Nucleus accumbens (tissue), 56 donors: ENCODE measurements at places on chromosomes 1 and 21.
A peak's percentile ranks its signal among the peaks of the same experiment; 100 is the strongest.

- no peak for DNase-seq
Measured at GRCh38 chr1:3401585-3402257, 52.7 kb upstream of the ARHGEF16 start.

GRCh38 chr21:26849428-26850115 lies 4.4 kb upstream of the ADAMTS1 start:
- DNase-seq, result no peak

DNA sequence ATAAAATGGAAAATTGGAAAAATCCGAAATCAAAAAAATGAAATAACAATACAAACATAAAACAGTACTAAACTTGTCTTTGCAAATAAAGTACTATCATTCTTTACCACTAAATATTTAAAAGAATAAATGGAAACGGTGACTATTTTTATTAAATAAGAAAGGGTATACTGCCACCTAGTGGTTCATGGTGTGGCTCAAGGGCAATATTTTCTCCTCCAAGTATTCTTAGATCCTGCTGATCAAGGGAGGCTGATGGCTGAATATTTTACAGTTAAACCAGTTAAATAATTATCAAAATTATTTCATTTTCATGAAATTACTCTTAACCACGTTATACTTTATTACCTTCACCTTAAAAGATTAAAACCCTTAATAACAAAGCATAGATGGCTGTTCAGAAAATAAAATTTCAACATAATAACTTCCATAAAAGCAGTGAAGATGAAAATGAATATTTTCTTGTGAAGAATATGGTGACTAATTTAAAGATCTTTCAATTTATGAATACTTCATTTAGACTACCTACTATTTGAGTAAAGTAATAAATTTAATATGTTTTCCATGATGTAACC lies 1793.9 kb downstream of the NCAM2 start:
- no peak for DNase-seq

GRCh38 chr1:245365095-245366020 lies 210.6 kb downstream of the KIF26B start:
- no peak for DNase-seq

GRCh38 chr1:46412893-46413595 lies 18.9 kb downstream of the FAAH start:
- no peak for DNase-seq

DNA sequence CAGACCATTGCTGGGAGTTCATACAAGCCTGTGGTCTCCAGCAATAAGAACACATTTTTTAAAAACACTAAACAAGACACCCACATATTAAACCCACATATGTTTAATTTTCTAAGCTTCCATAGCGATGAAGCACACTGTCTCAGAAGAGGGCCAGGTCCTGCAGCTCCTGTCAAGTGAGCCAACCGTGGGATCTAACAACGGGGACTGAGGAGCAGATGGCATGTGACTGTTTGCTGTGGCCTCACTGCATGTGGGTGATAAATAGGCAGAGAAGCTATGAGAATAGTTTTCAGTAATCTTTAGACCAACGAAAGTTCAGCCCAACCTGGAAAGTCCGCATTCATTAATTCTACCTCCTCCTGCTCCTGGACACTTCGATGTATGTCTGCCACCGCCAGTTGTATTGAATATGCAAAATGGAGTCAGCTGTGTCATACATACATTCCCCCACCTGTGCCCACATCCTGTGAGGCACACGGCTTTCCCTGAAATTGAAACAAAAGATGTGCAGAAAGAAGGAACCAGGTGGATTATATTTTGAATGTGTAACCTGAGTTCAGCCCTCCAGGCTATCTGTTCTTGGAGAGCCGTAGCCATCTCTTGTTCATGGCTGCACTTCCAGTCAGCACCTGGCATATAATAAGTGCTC lies 88.2 kb downstream of the MIS18A start:
- no peak for DNase-seq

DNA sequence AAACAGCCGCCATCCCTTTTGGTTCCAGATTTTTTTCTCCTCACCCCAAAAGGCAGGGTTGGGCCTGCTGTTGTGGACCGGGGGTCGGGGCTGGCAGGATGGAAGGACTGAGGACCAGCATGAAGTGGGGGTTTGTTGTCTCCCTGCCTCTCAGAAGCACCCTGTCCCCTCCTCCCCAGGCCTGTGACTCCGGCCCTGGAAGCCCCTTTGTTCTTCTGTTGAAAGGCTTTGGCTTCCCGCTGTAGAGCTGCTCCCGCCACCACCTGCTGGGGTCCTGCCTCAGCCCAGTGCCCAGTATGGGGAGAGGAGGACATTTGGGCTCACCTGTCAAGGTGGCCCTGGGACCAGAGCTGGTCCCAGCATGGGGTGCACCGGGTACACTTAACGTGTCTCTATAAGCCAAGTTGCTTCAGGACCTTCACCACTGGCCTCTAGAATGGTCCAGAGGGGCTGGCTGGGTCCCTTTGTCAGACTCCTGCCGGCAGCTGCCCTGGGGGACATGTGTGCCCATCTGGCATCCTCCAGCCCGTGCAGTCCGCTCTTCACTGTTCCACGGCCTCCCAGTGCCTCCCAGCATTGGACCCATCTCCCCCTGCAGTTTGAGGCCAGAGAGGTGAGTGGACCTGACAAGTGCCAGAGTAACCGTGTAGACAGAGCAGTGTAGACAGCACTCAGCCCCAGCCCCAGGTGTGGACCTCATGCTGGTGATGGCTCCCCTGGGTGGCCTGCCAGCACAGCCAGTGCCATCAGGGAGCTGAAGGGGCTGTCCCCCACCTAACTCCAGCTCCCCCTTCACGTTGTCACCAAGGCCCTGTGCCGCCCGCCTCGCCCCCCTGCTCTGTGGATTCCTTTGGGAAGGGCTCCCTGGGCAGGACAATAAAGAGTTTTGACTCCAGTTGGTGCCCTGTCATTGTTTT lies 6.1 kb upstream of the SYTL1 start:
- DNase-seq, result no peak

GRCh38 chr1:226649780-226650179 lies 89.3 kb downstream of the ITPKB start:
- DNase-seq, result no peak

- DNase-seq, result no peak
Measured at GRCh38 chr1:116031302-116031835, 55.1 kb downstream of the SLC22A15 start.

GRCh38 chr1:215744419-215744818 lies 177.3 kb downstream of the KCTD3 start:
- no peak for DNase-seq

- DNase-seq, result no peak
Measured at GRCh38 chr1:168127503-168127902, 9.2 kb downstream of the GPR161 start.

DNA sequence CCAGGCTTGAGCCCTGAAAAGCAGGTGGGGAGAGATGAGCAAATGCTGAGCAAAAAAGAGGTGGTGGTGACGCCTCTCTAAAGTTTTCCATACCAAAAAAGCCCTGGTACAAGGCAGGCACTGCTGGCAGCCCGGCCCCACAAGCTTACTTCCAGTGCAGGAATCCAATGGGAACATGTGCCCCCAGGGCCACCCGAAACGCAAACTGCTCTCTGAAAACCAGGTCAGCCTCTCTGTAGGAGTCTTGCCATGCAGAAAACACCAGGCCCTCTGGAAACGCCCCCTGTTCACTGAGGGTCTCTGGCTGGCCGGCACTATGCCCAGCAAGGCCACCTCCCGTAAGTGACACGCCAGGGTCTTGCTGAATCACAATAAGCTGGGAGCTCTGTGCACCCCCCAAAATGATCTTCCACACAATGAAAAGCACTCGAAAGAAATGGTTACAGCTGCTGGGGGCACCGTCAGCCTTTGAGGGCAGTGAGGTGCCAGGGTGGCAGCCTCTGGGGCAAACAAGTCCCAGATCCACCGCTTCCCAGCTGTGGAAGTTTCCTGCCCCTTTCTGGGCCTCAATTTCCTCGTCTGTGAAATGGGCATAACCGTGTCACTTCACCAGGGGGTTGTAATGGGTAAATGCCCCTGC lies 170.5 kb downstream of the TOMM20 start:
- DNase-seq, result no peak

DNA sequence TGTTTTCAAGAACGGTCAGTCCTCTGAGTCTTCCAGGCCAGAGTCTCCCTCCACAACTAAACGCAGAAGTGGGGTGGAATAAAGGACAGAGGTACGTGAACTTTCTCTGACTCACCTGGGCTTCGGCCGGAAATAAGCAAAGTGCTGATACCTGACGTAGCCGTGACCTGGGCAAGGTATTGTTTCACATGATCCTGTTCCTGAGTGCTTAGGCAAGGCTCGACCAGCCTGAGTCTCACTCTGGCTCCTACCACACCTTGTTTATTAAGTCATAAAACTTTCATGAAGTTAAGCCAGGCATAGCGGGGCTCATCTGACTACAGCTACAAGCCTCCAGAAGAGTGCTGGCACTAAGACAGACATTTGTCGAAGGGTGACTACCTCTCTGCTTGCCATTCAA lies 327.5 kb downstream of the SETD4 start:
- no peak for DNase-seq

GRCh38 chr1:116540088-116540487 lies 30.7 kb downstream of the CD58 start:
- no peak for DNase-seq

DNA sequence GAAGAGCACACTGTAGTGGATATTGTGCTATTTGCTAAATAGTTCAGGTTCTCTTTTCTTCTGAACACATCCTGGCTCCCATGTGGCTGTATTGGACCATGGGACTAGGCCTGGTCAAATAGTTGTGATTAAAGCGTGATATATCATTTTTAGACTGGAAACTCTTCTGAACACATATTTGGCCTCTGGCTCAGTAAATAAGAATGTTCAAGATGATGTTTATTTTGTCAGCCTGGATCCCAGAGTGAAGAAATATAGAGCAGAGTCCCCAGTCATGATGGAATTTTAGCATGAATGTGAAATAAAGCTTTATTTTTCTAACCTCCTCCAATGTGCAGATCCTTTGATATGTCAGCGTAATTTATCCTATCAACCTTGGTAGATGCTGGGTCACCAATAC lies 542.6 kb downstream of the ADGRL2 start:
- DNase-seq, result no peak

- no peak for DNase-seq
Measured at GRCh38 chr1:27071049-27071416, 58.4 kb upstream of the TENT5B start.

GRCh38 chr1:47656719-47657685 lies 219.2 kb downstream of the FOXD2 start:
- DNase-seq, result peak; percentile 42

- DNase-seq, result no peak
Measured at GRCh38 chr1:230366504-230366915, 59.6 kb downstream of the PGBD5 start.

GRCh38 chr1:23449306-23449705 lies 24.8 kb upstream of the TCEA3 start:
- DNase-seq, result no peak

- no peak for DNase-seq
Measured at GRCh38 chr1:30844631-30845030, 63.9 kb downstream of the SDC3 start.

DNA sequence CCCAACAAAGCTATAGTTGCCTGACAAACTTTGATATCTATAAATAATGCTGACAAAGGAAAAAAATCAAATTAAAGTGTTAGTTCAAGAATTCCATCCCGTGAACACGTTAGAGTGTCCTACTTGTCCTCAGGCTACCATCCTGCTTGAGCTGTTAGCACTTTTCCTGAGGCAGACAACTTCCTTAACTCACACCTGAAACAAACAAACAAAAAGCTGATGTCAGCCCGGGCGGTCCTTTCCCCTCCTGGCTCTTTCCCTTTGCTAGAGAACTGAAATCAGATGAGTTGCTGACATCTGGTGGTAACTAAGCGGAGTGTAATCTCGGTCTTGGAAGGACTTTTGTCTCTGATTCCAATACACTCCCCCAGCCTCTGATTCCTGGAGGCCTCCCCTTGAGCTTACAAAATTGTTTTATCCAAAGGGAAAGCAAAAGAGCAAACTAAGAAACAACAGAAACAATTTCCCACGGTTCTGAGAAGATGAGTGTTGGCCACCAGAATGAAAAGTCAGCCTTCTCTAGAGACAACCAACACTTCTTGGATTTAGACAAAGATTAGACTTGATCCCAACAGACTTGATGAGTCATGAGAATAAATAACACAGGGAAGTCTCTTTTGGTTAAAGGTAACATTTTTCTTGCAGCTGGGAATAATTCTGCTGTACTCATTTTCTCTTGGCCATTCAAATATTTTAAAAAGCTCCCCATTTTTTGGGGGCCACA lies 135.4 kb downstream of the PROX1 start:
- DNase-seq, result peak; percentile 23

DNA sequence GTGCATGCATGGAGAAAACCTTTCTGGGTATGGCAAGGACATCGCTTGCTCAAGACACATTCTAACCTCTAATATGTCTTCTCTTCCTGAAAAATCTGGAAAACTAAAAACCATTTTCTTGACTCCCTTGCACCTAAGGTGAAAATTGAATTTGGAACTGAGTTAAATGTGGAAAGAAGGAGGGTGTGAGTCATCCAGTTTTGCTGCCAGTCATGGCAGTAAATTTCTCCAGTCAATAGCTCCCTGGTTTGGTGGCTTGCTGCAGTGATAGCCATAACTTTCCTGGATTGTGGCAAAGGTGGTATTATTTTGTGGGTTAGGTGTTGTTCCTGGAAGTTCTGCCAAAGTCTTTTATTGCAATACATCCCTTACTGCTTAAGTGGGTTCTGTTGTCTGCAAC lies 2.5 kb downstream of the ZCCHC17 start:
- no peak for DNase-seq

DNA sequence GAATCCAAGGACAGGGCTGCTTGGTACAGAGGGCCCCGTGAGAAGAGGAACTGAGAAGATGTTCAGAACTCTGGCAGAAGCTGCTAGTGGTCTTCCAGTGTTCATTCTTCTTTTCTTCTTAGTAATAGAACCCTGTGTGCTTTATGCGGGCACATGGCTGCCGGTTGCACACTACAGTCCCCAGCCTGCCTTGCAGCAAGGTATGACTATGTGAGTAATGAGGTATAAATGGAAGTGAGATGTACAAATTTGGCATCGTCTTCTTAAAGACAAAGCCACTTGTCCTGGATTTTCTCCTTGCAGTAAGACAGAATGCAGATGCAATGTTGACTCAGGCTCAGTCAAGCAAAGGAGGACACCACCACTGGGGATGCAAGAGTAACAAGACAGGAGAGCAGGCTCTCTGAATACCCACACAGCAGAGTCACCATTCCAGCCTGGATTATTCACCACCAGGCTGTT lies 15.0 kb upstream of the ATP1B1 start:
- no peak for DNase-seq

GRCh38 chr1:157485793-157486192 lies 66.5 kb downstream of the FCRL5 start:
- DNase-seq, result no peak

DNA sequence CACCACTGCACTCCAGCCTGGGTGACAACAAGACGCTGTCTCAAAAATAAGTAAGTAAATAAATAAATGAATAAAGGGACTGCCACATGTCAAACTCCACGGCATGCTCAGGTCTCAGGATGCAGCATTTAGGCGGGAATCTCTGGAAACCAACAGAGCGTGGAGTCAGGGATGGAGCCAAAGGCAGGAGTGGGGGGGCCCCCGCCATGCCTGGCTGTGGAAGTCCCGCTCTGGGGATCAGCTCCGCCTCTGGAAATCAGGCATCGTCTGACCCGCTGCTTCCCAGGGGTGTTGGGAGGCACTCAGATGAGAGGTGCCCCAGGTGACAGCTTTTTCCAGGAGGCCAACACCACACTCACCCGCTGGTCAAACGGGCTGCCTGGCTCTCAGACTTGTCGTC lies 20.2 kb downstream of the KIF17 start:
- DNase-seq, result no peak

GRCh38 chr1:206754011-206754410 lies 16.6 kb upstream of the IL19 start:
- DNase-seq, result no peak
